Stimulated activated CD8-positive, alpha-beta memory T cell treated with anti-CD3 and anti-CD28 coated beads, Interleukin-15, amount 100 ng/mL, for 1 hour (primary cell): ENCODE measurements at places on chromosomes 5 and 9.

DNA sequence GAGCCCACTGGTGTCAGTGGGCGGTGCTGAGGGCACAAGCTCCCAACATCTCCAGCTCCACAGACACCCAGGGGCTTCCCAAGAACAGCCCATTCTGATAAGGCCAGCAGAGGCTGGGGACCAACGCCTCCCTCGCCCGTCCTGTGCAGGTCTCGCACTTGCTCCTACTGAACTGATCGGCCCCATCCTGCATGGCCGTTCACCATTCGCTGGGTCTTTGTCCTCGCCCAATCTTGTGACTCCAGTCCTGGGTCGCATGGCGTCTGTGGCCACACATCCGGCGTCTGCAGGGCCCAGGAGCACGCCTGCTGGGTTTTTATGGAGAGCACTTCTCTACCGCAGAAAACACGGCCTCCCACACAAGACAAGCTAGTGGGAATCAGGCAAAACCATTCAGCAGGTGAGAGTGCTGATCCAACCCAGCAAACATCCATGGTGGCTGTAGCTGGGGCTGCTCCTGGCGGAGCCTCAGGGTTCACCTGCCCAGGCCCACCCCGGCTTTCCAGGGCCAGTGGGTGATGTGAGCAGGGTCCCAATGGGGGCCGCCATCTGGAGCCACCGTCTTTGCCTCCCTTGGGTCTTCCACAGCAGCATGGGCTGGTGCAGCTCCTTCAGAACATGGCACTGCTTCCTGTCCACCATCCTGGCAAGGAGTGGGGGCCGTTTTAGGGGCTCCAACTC, 7.4 kb downstream of the LRRC14B start:
- no peak for DNase-seq

GRCh38 chr9:37342895-37343294, 79.6 kb upstream of the GRHPR start:
- no peak for DNase-seq

- no peak for DNase-seq
Measured at GRCh38 chr9:103811462-103811861, 282.6 kb upstream of the SMC2 start.

DNA sequence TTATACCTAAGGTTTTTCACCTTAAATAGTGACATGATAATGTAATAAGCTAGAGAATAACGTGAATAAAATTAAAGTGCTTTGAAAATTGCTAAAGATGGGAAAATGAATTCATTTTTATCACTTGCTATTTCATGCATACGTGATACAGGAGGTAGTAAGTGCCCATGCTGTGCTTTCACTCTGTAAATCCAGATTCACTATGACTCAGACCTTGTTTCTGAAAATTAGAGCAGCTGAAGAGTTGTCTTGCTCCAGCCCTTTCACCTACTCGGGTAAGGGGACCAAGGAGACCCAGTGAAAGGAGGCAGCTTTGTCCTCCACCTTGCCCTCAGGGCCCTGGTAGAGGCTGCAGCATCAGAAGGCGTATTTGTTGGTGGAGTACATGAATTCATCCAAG, 87.9 kb downstream of the ANKH start:
- no peak for DNase-seq

DNA sequence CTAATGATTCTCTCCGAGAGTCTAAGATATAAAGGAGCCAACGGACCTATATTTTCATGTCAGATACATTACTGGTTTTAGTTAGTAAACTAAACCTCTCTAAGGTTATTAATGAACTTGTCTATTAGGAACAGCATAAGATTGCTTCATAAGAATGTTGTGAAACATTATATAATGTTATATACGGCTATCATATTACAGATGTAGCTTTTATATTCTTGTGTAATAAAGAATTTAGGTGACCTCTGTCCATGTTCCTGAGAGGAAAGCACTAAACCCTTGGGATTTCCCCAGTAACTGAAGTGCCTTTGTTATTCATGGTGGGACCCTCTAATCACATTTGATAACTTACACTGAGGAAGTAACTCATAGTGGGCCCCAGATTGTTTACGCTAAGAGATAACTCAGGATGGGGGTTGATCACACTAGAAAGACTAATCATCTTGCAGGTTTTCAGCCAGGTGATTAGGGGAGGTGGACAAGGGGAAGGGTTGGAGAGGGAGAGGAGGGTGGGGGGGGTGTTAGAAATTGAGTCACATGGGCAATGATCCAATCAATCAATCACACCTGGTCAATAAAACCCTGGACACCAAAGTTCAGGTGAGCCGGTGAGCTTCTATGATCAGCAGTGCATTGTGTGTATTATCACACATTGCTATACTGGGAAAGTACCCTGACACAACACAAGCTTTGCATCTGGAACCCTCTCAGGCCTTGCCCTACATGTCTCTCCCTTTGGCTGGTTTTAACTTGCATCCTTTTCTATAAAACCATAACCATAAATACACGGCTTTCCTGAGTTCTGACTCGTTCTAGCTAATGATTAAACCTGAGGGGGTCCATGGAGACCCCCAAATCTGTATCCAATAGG, 25.8 kb downstream of the ECPAS start:
- no peak for DNase-seq

DNA sequence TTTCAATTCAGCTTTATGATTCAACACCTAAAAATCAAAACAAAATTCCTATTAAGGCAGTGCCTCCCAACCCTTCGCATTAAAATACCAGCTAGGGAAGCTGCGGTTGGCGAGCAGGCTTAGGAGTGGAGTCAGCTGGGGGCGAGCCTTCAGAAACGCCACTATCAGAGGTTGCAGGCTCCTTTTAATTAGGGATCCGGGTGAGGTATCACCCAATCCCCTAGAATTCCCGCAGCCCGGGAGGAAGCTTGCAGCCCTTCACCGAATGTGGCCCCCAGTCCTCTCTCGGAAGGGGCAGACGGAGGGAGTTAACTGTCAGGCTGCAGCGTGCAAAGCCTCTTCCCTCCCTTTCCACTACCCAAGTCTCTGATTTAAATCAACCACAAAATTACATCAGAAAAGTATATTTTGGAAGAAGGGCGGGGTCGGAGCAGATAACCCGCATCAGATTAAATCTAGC, 1.7 kb downstream of the STC2 start:
- no peak for DNase-seq

DNA sequence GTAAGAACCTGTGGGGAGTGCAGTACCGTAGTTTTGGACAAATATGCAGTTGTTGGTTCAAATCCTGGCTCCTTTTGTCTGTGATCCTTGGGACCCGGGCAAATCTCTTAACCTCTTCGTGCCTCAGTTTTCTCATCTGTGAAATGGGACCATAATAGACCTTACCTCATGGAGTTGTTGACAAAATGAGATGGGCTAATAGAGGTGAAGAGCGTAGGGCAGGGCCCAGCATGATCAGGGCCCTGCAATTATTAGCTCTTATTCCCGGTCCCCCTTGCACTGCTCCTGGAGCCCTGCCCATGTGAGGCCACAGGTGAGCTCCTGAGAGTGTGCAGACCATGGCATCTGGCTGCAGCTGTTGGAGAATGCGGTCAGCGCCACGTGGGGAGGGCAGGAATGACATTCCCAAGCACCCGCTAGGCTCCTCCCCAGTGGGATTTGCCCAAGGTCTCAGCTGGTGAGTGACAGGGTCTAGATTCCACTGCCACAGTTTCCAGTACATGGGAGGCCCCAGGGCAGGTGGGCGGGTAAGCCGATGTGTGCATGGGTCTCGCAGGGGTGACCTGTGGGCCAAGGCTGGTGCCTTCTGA, 41.0 kb downstream of the NEK6 start:
- no peak for DNase-seq

GRCh38 chr5:73121119-73121463, 716 bp downstream of the TMEM171 start:
- DNase-seq, result no peak

DNA sequence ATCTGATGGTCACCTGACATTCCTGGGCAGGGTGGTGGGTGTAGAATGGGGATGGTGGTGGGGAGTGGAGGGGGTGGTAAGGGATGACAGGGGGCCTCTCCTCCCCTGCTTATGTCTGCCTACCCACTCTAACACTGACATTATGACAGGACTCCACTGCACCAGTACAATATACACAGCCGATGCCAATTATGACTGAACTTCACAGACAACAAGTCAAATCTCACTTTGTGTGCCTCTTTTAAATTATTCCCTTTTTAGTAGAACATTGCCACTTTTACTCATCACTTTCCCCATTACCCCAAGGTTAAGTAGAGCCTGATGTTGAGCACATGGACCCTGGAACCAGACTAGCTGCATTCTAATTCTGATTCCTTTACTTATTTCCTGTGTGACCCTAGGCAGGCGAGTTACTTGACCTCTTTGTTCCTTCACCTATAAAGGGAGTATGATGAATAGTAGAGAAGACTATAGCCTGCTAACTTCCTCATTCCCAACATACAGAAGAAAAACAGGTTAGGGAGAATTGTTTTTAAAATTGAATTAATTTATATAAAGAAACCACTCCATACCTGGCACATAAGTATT, 464.7 kb downstream of the DMRT2 start:
- no peak for DNase-seq

- no peak for DNase-seq
Measured at GRCh38 chr5:156693113-156693512, 157.0 kb upstream of the PPP1R2B start.

- no peak for DNase-seq
Measured at GRCh38 chr9:88691811-88692210, 156.8 kb downstream of the NXNL2 start.

DNA sequence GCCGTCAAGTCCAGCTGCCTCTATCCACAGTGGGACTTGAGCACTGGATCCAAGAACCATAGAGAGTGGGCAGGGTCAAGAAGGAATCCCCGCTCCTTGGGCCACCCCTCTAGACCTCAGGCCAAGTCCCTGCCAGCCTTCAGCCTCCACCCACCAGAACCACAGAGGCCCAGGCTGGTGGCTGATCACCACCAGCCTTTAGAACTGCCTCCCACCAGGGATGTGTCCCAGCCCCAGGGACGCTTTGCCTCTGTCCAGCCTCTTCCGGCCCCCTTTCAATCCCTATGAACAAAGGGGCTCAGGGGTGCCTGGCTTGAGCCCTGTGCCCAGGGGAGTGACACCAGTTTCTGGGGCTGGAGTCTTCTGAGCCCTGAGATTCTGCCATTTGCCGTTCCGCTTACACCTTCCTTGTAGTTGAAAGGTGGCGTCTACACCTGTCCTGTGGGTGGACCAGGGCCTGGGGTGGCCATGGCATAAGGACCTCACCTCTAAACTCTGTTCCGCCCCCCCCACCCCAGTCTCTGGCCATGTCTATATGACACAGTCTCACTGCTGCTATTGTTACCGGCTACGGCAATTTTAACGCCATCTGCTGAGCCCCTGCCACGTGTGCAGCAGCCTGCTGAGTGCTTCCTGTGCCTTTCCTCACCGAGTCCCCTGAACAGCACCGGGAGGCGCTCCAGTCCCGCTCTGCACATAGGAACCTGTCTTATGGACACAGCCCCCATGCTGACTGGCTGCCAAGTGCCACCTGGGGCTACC, 35.7 kb upstream of the ORM1 start:
- DNase-seq, result no peak

DNA sequence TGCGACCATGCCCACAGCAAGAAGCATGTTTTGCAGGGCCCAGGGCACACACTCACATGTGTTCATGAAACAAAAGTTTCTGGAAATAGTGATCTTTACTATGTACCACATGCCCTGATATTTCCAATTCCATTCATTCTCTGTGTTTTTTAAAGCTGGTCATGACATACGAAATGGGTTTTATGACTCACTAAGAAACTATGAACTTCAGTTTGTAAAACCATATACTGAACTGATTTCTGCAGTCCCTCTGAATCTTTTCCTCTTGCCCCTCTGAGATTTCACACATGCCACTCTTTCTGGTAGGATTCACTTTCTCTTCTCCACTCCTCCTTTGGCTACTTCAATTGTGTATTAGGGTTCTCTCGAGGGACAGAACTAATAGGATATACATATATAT, 416.1 kb upstream of the TRPC7 start:
- no peak for DNase-seq

- no peak for DNase-seq
Measured at GRCh38 chr5:126871441-126871840, 94.5 kb downstream of the LMNB1 start.

GRCh38 chr9:21322911-21323461, 12.2 kb downstream of the KLHL9 start:
- no peak for DNase-seq

DNA sequence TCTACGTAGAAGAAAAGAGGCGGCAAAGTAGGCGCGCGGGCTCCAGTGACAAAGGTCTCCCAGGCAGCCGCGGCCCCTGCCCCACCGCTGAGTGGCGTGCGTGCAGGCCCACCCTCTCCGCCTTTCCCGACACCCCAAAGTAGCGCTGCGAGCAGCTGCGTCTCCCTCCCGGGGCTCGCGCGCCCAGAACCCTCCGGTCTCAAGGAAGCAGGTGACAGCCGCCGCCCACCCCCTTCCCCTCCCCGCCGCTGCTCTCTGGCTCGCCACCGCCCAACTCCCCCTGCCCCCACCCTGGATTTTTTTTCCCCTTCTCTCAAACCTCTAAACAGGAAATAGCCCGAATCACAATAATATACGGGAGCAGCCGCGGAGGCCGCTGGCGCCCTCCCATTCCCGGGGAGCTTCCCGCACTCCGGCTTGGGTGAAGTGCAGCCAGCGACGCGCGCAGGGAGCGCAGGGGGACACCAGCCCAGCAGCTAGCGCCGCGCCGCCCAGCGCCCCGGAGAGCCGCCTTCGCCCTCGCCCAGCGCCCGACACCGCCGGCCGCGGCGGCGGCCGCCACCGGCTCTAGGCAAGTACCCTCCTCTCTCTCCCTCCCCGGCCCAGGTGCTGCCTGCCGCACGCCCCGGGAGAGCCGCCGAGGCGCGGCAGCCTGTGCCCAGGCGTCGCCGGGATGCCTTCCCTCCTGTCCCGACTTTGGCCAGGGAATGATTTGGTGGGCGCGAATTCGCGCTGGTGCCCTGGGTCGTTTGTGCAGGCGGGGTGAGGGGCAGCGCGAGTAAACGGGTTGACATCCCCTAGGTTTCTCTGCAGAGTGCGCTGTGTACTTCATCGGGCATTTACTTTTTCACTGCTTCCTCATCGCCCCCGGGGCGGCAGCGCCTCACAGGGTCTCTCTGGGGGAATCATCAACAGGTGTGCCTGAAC, 52.7 kb upstream of the TJP2 start:
- DNase-seq, result no peak

- DNase-seq, result no peak
Measured at GRCh38 chr5:943918-944620, 51.4 kb downstream of the TRIP13 start.

GRCh38 chr9:38089387-38090165, 20.5 kb upstream of the SHB start:
- DNase-seq, result no peak

- no peak for DNase-seq
Measured at GRCh38 chr9:107483666-107484065, 5.9 kb downstream of the KLF4 start.
